ENCODE measurements at places on chromosomes 7 and 10.
A peak's percentile ranks its signal among the peaks of the same experiment; 100 is the strongest.

DNA sequence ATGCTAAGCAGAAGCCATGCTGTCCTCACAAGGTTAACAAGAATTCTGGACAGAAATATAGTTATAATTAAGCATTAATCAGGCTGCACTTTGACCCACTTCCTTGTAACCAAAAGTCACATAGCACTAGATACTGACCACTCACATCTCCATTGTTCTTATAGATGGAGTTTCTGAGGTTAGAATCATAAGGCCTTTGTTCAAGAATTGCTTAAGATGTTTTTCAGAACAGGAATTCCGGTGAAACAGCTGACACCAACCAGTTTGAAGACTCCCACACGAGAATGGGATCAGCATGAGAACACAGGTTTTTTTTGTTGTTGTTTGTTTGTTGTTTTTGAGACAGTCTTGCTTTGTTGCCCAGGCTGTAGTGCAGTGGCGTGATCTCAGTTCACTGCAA lies 488.3 kb upstream of the NRP1 start:
- DNase-seq = no peak

- DNase-seq = no peak
These were observed 4.8 kb upstream of the RET start for GRCh38 chr10:43071865-43072650.

- DNase-seq = no peak
These were observed 153.7 kb downstream of the TNS3 start for GRCh38 chr7:47428052-47428767.

- DNase-seq = peak; percentile 88
These were observed 59.2 kb upstream of the MYL10 start for GRCh38 chr7:101688183-101688831.

- no peak for DNase-seq
These were observed 146.6 kb downstream of the LCOR start for GRCh38 chr10:96978621-96979154.

- DNase-seq = no peak
These were observed 169.3 kb downstream of the AMPH start for GRCh38 chr7:38461887-38462286.

- DNase-seq = peak; percentile 79
These were observed 50.6 kb upstream of the SRPK2 start for GRCh38 chr7:105439174-105439893.

Measured in astrocyte of the hippocampus (primary cell).